ENCODE measurements at places on chromosomes 2 and 18.

DNA sequence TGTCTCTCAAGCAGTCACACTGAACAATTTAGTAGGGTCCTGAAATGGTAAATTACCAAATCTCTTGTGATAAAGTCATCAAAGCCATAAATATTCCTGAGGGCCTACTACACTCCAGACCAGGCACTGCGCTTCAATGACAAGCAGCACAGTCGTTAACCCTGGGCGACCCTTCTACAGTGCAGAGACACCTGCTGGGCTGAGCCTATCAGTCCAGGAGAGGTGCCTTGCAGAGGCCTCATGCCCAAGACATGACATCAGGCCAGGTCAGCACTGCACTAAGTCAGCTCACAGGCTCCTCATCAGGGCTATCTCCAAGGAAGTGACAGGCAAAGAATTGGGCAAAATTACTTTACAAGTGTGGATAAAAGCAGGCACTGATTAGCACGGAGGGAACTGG lies 166.4 kb upstream of the EPB41L3 start:
- DNase-seq = no peak

- no peak for DNase-seq
Observed at GRCh38 chr2:5074733-5075132, 617.5 kb upstream of the SOX11 start.

DNA sequence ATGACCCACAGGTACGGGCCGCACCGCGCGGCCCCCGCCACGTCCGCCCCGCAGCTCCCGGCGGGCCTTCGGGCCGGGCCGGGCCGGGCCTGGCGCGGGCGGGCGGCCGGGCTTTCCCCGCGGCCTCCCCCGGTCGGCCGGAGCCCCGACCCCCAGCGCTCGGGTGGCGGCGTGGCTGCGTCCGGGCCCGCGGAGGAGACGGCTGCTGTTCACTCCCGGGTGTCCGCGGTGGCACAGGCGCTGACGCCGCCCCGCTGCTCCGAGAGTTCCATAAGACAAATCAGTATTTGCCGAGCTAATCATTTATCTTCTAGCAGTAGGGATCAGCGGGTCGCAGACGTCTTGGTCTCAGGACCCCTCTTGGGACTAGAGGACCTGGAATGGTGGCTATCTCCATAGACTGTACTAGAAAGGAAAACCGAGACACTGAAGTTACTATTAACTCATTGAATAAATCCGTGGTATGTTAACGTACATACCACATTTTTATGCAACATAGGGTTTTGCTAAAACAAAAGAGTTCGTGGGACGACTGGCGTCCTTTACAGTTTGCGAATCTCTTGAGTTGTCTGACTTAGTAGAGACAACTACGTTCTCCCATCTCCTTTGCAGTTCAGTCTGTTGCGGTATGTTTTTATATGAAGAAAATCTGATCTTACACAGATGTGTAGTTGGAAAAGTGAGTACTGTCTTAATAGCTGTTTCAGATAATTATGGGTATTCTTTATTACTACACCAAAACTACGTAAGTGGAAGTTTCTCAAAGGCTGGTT lies 500 bp downstream of the LIMS1 start:
- DNase-seq = no peak

- no peak for DNase-seq
Observed at GRCh38 chr2:233217892-233218377, 33.5 kb upstream of the ATG16L1 start.

- no peak for DNase-seq
Observed at GRCh38 chr2:926896-927295, 23.8 kb upstream of the SNTG2 start.

- DNase-seq = no peak
Observed at GRCh38 chr2:19868224-19868623, 33.6 kb downstream of the TTC32 start.

GRCh38 chr2:123080331-123080730 lies 944.8 kb upstream of the CNTNAP5 start:
- DNase-seq = no peak

GRCh38 chr18:61086657-61087056 lies 246.6 kb upstream of the CDH20 start:
- no peak for DNase-seq

DNA sequence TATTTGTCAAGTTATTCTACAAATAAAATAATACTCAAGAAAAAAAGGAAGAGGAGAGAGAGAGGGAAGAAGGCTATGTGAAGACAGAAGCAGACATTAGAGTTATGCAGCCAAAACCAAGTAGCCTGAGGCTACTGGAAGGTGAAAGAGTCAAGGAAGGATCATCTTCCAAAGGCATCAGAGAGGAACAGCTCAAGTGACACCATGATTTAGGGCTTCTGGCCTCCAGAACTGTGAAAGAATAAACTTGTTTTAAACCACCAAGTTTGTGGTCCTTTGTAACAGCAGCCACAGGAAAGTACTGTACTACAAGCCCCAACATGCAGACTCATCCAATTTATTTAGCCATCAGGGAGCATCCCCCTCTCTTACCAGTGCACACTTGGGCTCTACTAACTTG lies 788.5 kb upstream of the LRRTM1 start:
- DNase-seq = no peak
